Thoracic aorta (tissue), 2 donors: ENCODE measurements at places on chromosomes 3 and 15.

- no peak for DNase-seq
These were observed 44.8 kb downstream of the POLR2M start for GRCh38 chr15:57751177-57751800.

DNA sequence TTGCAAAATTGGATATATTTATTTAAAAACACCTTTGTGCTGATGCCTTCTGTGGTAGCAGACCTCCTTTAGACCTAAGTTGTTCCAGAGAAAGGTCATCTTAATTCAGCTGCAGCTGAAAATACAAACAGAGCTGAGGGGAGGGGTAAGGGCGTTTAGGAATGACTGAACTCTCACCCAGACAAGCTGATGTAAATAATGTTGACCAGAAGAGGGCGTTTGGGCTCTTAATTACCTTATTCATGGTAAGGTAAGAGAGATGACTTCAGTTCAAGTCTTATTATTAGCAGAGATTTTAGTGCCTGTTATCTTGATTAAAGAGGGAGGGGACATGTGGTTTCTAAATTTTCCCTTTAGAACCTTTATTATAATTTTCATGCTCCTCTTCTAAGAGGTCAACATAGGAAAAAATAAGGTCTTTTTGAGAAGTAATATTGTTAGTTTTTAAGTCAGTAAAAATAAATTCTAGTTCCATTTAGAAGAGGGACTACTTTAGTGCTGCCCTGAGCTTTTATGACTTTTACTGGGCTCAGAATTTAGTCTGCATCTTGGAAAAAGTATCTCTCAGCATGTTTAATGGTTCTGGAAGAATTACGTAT, 46.3 kb downstream of the GPR171 start:
- DNase-seq = no peak

DNA sequence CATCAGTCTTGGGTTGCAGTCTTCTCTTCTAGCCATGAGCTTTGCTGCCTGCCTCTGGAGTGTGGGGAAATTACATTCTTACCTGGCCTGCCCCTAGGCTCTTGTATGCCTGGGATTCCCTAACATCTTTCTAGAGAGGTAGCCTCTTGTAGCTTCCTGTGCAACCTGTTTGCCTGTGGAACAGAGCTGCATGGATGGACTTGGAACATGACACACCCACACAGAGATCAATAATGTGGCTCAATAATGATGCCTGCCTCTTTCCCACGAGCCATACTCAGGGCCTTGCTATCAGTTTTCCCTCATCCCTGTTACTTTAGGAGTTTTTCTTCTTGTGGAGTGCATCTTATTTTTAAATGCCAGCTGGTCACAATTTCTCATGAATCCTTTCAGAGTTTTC, 11.4 kb downstream of the CHCHD6 start:
- DNase-seq = no peak

GRCh38 chr3:172150913-172151650, 111.7 kb downstream of the FNDC3B start:
- DNase-seq = no peak

GRCh38 chr3:158107605-158108444, 1.6 kb upstream of the SHOX2 start:
- no peak for DNase-seq

- no peak for DNase-seq
These were observed 98.3 kb downstream of the ANO10 start for GRCh38 chr3:43523454-43524053.

DNA sequence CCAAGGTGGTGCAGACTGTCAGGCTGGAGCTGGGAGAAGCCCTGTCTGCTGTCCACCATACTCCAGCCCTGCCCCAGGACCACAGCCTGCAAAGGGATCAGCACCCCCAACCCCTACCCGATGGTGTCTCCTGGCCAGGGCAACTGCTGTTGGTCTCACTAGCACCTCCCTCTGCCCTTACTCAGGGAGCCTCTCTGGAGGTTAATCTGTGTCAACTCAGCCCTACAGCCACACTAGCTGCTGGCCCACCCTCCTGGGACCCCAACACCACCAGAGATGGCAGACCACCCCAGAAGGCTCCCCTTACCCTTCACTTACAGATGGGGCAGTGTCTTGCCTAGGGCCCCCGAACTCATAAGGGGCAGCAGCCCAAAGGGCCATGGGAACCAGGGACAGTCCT, 65.2 kb downstream of the TLE3 start:
- DNase-seq = no peak

DNA sequence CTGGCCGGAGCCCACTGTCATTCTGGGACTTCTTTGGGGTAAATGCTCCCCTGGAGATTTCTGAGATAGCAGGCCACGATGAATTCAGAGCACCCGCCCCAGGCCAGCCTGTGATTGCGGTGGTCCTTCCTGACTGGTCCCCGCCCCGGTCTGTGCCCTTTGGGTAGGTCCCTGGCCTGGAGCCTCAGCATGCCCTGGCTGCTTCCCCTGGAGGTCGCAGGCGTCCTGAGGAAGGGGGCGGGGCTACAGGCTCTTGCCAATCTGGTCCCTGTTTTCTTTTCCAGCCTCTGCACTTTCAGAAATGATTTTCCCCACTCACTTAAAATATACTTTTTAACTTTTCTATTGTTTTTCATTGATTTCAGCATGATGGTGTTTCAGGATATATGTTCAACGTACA, 250.2 kb upstream of the ATP10A start:
- no peak for DNase-seq

- no peak for DNase-seq
These were observed 11.1 kb downstream of the GP5 start for GRCh38 chr3:194387926-194388418.

DNA sequence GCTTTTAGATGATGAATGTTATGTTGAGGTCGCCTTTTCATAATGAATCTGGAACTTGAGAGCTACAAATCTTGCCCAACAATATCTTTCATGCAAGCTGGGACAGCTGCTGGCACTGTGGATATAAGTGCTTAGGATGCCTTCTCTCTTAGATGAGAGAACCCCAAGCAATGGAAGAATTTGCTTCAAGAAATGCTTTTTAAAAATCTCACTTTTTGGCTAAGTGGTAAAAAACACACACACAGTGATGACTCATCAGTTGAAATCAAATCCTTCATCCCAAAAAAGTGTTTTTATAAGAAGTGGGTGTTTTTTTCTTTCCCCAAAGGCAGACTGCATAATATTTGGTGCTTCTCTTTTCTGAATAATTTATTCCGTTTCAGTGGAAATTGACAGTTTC, 38.4 kb upstream of the GALNT15 start:
- DNase-seq = no peak

DNA sequence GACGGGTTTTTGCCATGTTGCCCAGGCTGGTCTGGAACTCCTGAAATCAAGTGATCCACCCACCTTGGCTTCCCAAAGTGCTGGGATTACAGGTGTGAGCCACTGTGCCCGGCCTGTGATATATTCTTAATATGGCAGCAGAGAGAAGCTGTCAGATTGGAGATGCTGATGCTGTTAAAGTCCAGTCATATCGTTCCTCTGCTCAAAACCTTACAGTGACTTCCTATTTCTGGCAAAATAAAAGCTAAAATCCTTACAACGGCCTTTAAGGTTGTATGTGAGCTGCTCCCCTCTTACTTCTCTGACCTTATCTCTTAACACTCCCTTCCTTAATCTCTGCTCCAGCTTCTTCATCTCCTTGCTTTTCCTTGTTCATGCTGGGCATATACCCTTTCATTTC, 26.6 kb upstream of the MGA start:
- DNase-seq = no peak

DNA sequence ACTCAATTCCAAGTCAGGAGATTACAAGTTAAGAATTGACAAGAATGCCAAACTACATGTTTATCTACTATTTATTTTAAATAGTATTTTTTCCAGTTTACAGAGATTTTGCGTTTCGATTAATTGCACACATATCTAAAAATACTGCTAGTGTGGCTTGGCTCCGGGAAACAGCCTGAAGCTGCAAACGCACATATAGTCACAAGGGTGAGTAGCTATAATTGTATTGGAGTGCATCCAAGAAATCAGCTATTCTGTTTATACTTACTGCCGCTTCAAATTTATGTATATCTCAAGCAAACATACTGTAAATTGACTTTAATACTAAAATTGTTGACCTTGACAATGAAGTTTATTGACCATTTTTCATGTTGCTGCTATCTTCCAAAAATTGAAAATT, 77.0 kb upstream of the PLSCR5 start:
- DNase-seq = no peak

DNA sequence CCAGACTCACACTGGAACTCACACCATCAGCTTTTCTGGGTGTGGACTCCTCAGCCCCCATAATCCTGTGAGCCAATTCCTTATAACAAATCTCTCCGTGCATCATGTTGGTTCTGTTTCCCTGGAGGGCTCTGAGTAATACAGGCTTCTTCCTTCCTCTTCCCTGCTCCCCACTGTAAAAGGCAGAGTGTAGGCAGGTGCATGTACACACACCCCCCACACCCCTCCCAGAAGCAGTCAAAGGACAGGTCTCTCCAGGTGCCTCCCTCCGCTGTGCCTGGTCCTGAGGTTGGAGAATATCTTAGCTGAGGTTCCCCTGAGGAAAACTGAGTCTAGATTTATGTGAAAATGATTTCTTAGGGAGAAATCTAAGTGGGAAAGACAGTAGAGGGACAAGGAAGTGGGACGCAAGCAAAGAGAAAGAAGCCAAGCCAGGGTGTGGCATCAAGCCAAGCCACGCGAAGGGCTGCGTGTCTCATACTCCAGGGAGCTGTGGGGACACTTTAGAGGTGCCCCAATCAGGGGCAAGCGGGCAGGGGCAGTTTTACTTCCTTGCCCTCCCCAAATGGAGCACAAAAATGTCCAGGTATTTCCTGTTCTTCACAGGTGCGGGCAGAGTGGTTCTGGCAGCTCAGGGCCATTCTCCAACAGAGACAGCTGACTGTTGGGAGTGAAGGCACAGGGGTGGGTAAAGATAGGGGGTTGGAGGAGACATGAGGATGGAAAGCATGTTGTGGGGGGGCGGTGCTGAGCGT, 86.6 kb downstream of the HMG20A start:
- no peak for DNase-seq

GRCh38 chr15:49040151-49040550, 6.1 kb downstream of the SECISBP2L start:
- no peak for DNase-seq

GRCh38 chr3:138473391-138473790, 39.0 kb downstream of the ESYT3 start:
- DNase-seq = no peak

DNA sequence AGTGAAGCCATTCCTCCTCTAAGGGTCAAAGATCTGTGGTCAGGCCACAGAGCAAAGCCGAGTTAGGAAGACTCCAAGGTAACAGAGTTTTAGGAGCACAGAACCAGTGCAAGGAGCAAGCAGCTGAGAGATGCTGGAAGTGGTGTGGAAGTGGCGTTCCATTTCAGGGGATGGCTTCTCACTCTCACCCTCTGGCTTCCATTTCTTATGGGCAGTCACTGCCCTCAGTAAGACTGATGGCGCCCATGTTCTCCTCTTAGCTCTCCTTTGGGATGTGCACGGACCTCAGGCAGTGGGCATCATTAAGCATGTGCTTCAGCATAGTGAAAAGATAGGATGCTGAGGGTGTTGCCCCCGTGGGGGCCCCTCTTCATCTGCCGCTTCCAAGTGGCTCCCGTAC, 90.3 kb downstream of the ASB7 start:
- DNase-seq = no peak

DNA sequence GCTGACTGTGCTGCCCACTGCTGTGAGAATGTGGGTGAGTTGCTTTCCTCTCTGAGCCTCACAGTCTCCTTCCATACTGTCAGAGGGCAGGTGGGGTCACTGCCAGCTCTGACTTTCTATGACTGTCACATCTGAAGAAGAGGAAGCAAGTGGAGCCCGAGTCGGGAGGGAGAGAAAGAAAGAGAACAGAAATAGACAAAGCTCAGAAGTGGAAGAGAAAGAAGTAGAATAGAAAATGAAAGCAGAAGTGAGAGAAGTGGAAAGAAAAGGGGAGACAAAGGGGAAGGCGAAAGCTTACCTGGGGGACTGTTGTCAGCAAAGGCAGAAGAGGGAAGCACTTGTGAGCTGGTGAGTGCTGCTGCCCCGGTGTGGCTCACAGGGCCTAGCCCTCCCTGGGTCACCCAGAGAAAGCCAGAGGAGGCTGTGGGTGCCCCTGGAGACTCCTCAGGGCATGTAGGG, 57.9 kb downstream of the EPHB1 start:
- no peak for DNase-seq

- no peak for DNase-seq
These were observed 256.3 kb upstream of the CHRNA7 start for GRCh38 chr15:31774045-31774444.

GRCh38 chr3:40465111-40465407, 7.9 kb downstream of the RPL14 start:
- no peak for DNase-seq

DNA sequence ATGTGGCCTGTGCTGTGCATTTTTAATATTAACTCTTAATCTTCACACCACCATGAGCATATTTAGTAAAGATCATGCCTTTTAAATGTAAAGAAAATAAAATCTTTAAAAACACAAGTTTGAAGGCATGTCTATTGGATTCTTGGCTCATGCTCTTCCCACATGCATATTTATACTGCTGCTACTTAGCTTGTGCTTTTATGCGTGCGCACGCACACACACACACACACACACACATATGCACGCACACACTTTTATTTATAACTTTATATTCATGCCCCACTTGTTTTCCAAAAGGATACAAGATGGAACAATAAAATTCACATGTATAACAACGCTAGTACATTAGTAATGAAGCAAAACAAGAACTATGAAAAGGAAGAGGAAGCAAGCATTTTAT, 36.1 kb upstream of the ZPLD1 start:
- DNase-seq = no peak

DNA sequence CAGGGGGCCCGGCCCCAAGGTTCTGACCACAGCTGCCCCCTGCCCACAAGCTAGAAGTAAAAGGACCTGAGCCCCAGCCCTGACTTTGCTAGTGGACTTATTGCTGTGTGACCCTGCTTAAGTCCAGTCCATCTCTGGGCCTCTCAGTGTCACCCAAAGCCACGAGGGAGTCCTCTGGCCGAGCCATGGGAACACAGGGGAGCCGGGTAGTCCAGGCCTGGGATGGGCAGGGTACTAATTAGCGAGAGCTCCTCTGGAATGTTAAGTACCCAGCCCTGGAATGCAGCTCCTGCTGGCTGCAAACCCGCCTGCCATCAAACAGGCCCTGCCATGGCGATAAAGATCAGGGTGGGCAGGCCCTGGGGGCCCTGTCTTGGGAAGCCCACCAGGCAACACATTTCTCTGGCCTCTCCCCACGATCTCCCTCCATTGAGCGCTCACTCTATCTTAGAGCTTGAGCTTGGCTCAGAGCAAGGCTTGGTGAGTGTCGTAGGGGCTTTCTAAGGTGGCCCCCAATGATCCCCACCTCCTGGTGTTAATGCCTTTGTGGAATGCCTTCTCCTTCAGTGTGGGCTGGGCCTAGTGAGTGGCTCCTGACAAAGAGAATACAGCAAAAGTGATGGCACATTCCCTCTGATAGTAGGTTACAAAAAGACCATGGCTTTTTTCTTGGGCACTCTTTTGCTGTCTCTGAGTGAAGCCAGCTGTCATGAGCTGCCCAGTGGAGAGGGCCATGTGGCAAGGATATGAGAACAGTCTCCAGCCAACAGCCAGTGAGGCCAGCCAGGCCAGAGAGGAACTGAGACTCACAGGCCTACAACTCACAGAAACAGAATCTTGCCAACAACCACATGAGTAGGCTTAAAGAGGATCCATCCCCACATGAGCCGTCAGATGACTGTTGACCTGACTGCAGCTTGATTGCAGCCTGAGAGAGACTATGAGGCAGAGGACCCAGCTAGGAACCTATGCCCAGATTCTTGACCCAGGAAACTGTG, 133.1 kb downstream of the SMAD6 start:
- DNase-seq = no peak

- DNase-seq = no peak
These were observed 272.0 kb downstream of the RORA start for GRCh38 chr15:60957111-60957510.
